ENCODE measurements at places on chromosomes 1 and 21.
A peak's percentile ranks its signal among the peaks of the same experiment; 100 is the strongest.

GRCh38 chr1:110606657-110607535, 738 bp upstream of the KCNA2 start:
- no peak for DNase-seq

DNA sequence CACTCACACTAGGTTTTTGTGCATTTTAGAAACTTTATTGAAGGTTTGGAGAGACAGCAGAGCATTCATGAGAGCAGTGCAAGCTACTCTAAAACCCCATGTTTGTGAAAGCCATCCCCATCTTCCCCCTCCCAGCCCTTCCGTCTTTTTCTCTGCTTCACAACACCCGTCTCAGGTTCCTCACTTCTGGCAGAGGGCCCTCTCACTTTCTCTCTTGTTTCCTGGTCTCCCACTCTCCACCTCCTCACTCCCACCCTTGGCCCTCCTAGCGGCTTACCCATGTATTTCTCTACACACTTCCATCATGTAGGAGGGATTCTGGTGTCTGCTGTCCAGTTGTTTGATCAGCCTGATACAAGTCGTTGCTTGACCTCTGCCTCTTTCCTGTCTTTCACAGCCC, 92.7 kb downstream of the LRRC8C start:
- DNase-seq: no peak

GRCh38 chr1:231160895-231161666, 777 bp upstream of the TRIM67 start:
- DNase-seq: peak; percentile 21

- no peak for DNase-seq
Observed at GRCh38 chr1:8335246-8335645, 17.3 kb downstream of the SLC45A1 start.

DNA sequence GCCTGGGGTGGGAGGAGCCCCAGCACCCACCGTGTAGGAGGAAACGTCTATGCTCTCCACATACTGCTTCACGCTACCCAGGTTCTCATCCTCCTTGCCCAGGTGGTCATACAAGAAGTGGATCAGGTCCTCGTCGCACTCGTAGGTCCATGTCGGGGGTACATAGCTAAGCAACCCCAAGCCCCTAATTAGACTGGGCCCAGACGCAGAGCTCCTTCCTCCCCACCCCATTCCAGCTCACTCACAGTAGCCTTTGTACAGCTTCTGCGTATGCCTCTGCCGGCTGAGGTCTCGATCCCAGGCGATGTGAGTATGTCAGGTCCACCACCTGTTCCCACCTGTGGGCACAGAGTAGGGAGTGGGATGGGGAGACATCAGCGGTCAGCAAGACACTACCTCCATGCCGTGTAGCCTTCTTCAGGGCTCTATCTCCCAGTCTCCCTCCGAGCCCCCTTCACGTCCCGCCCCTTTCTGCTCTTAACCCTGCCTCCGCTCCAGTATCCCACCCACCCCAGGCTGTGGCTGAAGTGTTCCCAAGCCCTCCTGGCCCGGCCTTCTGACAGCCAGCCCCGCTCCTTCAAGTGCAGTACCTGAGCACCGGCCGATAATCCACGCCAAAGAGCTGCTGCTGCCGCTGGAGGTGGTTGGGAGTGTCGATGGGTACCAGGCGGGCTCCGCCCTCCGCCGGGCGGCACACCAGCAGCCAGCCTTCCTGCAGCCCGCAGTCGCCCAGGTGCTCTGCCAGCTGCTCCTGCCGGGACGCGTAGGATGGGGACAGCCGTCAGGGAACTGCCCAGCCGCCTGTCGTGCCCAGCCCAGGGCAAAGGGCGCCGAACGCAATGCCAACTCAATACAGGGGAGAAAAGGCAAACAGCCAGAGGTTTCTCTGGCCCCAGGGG, 919 bp downstream of the HECTD3 start:
- no peak for DNase-seq

DNA sequence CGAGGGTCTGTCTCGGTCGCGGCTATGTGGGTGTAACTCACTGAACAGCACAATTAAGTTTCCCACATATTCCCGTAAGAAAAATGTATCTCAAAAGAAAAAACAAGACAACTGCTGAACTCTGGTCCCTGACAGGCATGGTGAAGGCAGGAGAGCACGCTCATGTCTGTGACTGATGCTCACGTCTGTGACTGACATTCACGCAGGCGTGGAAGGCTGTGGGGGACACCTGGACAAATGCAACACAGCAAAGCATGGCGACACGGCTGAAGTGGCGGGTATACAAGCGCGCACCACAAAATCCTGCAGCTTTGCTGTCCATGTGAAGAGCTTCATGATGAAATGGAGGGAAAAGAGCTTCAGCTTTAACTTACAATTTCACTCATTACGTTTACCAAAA, 6.0 kb downstream of the PTTG1IP start:
- no peak for DNase-seq

- DNase-seq: no peak
Observed at GRCh38 chr1:65959896-65960567, 167.3 kb downstream of the PDE4B start.

- no peak for DNase-seq
Observed at GRCh38 chr1:228393811-228394570, 12.6 kb downstream of the TRIM11 start.

- no peak for DNase-seq
Observed at GRCh38 chr1:85438353-85438752, 26.6 kb downstream of the DDAH1 start.

- DNase-seq: no peak
Observed at GRCh38 chr1:203280061-203280460, 25.3 kb upstream of the BTG2 start.

DNA sequence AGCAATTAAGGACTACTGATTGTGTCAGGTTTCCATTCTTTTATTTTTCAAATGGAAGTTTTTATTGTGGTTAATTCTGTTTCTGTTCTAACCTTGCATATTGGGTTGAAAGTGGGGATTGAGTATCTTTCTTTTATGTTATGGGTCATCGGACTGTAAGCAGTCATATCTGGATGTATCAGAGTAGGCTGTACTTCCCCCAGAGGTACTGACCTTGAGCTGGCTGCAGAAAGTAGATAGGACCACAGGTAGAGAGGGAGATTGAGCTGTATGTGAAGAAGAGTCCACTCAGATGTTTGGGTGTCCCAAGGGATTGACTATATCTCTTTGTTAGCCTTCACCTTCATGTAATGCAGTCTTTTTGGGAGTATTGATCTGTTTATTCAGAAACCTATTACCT, 20.5 kb upstream of the ALG14 start:
- DNase-seq: no peak

- no peak for DNase-seq
Observed at GRCh38 chr1:185936641-185937040, 202.4 kb downstream of the HMCN1 start.

DNA sequence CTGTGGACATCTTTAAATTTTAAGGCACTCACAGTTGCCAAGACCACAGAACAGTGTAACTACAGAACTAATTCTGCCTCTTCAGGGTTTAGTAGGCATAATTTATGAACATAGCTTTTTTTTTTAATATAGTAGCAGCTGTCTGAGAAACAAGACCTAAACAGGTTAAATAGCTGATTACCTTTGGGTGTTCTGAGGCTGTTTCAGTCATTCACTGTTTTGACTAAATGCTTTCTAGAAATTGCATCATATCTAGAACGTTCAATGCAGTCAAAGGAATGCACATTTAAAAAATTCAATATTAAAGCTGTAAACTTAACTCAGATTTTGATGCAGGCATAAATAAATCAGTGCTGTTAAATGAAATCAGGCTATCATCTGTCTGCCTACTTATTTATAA, 101.6 kb downstream of the BRINP3 start:
- no peak for DNase-seq

GRCh38 chr1:6287431-6287886, 26.6 kb upstream of the GPR153 start:
- DNase-seq: no peak

DNA sequence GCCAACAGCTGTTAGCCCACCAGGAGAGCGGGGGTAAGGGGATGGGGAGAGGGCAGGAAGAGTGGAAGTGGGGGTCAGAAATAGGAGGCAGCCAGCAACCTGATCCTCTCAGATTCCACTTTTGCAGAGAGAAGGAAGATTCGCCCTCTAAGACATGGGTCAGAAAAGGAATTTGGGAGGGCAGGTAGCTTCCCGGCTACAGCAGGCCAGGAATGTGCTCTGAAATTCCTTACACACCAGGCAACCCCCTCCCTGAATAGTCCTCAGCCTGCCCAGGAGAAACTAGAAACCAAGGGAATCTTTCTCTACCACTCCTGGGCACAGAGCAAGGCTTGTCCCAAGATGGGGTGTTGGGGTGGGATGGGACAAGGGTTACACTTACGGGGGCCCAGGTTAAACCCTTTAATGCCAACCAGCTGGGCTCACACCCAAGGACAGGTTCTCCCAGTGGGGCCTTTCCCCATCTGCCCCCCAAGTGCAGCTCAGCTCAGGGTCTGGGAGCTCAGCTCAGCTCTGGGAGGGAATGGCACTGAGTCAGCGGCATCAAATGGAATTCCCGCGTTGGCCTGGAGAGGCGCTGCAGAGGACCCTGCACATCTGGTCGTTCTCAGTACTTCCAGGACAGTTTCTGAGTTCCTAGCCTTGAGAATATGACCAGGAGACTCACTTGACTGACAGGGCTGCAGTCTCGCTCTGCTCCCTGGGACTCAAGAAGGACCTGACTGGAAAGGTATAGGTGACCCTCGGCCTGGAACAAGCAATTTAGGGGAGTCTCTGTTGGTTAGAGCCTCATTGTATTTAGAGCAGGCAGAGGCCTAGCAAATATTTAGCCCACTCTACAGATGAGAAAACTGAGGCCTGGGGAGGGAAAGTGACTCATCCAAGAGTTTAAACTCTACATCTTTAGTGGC, 761 bp downstream of the TNNT2 start:
- DNase-seq: no peak

DNA sequence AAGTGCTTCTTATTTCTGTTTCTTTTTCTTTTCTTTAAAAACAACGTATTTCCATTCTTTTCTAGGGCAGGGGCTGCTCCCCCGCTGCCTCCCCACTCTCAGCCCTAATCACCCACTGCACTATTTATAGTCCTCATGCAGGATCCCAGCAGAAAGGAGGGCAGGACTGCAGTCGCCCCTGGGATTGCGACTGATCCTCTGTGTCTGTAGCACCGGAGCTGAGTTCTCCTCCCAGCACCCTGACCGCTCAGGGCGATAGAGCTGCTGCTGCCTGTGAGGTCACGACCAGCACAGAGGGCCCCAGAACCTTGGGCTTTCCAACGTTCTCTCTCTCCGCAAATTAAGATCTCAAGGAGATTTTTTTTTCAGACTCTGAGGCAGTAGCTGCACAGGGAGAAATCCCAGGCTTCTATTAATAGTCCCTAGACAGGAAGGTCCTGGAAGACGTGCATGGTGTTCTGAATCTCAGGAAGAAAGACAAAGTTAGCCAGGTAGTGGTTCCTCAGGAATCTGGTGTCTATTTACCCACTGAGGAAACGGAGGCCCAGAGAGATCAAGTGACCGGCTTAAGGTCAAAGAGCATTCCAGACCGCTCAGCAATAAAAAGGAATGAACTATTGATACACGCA, 46.8 kb downstream of the PRAMEF20 start:
- no peak for DNase-seq

DNA sequence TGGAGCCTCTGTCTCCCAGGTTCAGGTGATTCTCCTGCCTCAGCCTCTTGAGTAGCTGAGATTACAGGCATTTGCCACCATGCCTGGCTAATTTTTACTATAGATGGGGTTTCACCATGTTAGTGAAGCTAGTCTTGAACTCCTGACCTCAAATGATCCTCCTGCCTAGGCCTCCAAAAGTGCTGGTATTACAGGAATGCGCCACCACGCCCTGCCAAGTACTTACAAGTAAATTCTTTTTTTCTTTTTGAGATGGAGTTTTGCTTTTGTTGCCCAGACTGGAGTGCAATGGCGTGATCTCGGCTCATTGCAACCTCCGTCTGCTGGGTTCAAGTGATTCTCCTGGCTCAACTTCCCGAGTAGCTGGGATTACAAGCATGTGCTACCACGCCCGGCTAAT, 42.5 kb downstream of the RPRD2 start:
- no peak for DNase-seq

GRCh38 chr1:209354111-209354839, 229.2 kb upstream of the CAMK1G start:
- peak; percentile 58 for DNase-seq

DNA sequence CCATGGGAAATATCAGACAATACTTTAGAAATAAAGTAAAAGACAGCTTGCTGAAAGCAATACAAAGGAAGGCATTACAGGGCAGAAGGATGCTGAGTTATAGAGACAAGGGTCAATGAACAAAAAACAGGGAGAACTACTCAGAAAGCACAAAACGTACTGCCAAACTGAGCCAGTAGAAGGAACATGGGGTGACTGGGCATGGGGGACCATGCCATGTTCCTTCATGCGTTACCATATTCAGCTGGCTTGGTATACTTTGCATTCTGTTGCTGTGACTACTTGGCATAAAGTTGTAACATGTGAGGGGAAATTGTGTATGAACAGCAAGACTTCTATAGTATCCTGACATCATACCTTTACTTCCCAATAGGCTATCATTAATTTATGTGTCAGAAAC, 358.6 kb upstream of the LYPLAL1 start:
- DNase-seq: no peak

- no peak for DNase-seq
Observed at GRCh38 chr21:41961753-41962152, 7.9 kb upstream of the C2CD2 start.

DNA sequence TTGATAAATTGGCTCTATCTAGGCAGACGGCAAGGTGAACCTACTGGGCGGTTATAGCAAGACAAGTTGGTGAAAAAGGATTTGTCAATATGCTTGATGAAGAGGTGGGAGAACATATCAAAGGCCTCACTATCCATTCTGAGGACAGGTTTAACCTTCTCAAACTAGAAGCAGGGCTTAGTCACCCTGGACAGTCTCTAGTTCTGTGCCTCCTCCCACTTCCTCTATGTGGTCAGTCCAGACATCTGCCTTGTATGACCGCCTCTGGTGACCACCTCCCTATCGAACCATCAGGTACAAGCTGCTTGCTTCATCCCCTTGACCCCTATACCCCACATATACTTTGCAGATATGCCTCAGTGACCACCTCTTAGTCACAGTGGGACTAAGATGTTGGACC, 2.3 kb upstream of the SCYL3 start:
- DNase-seq: no peak

DNA sequence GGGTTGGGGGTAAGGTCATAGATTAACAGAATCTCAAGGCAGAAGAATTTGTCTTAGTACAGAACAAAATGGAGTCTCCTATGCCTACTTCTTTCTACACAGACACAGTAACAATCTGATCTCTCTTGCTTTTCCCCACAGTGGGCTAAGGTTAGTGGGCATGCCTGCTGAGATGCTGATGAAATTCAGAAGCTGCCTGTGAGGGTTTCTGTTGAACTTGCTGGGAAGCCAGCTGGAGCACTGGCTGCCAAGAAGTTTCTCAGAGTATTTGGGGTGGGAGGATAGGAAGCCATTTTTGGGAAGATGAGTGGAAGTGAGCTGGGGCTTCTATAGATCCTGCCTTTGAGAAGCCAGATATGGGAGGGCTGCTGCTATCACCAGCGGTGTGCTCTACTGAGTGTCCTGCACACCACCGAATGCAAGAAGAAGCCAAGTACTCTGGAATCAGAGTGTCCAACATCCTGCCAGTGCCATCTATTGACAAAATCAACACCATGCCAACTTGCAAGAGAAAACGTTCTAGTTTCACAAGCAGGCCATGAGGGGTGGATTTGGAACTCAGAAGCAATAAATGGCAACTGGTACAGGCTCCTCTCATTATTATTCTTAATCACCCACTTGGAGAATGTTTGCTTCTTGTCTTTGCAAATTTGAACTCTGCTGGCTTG, 102.7 kb downstream of the PTPRU start:
- no peak for DNase-seq
